Right renal pelvis (tissue), 4 donors: ENCODE measurements at places on chromosomes 16 and 17. TPM values are rescaled to one million over a fixed set of nuclear protein-coding genes. Genes with fewer than 3 reads are reported as not detected.

DNA sequence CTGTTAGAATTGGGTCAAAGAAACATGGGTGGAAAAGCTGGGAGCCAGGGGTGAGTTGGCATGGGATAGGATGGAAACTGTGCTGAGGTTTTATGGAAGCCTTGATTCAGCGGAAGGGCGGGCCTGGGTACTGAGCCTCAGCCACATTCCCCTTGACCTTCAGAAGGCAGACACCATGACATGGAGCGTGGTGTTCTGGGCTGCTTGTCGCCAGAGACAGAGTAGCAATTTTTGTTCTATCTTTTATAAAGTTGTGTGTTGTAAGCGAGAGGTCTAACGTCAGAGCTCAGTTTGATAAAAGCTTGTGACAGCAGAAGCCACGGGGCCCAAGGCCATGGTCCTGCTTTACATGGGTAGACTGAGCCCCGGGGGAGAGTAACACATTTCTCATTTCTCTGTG lies 50.2 kb downstream of the SLC47A1 start:
- no peak for DNase-seq

- no peak for DNase-seq
Measured at GRCh38 chr16:8877894-8878522, 4.1 kb upstream of the LITAFD start.

The TOM1L1 gene
- polyA plus RNA-seq, result 109 TPM

DNA sequence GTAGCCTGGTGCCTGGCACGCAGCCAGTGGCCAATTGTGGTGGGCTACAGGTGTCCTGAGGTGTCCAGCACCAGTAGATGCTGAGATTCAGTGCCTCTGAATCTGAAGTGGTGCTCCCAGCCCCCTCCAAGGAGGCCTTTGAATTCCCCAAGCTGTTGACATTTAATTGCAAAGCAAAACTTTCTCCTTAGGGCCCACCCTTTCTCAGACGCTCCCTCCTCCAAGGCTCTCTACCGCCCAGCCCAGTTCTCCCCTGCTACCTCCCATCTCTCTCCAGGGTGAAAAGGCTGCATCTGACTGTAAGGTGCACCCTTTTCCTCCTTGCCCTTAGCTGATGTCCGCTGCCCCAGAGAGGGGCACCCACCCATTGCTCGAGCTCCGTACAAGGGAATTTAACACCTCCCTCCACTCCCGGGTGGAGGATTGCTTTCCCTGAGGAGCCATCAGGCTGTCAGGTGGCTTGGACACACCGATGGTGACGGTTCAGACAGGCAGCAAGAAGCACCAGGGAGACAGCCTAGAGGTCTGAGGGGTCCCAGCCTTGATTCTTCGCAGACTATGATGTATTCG lies 1.7 kb downstream of the BEAN1 start:
- DNase-seq, result no peak

GRCh38 chr16:49617016-49617629 lies 238.8 kb downstream of the ZNF423 start:
- DNase-seq, result no peak

The CCL18 gene
- not detected for polyA plus RNA-seq

DNA sequence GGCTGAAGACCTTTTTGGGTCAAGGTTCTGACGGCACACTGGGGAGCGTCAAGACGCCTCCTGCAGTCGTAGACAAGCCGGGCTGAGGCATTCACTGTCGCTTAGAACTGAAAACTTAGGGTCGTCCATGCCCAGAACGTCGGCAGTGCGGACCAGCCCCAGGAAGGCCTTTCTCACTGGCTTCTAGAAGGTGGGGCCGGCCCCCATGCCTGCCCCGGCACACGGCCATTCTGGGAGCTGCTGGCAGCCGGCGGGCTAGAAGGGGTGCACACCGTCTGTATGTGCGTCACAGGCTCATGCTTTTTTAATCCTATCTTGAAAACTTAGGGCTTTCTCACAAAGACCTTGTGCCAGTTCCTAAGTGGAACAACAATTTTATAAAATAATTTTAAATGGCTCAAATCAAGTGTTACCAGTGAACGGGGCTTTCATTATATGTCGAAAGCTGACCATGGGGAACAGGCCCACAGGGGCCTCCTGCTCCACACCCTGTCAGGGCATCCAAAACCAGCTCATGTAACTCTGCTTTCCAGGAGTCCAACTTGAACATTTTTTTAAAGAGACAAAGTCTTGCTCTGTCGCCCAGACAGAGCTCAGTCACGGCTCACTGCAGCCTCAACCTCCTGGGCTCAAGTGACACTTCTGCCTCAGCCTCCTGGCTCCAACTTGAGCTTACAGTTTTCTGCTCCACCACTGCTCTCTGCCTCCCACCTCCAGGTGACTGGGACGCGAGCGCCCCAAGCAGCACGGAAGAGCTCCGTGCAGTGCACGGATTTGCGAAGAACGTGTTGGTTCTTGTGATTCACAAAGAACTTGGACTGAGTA lies 111.2 kb downstream of the ANKRD11 start:
- no peak for DNase-seq

DNA sequence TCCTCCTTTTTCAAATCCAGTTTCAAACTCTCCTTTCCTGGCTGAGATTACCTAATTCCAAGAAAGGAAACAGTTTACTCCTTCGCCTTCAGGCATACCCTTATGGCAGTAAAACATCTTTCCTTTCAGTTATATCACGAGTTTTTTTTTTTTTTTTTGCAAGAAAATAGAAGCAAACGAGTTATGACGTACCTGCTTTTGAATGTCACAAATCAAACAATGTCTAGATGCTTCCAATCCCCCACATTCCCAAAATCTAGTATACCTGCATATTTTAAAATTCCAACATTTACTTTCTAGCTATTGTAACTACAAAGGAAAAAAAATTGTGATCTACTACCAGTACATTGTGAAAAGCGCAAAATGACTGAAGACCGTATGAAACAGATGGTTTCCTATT lies 28.9 kb downstream of the GSPT1 start:
- no peak for DNase-seq

DNA sequence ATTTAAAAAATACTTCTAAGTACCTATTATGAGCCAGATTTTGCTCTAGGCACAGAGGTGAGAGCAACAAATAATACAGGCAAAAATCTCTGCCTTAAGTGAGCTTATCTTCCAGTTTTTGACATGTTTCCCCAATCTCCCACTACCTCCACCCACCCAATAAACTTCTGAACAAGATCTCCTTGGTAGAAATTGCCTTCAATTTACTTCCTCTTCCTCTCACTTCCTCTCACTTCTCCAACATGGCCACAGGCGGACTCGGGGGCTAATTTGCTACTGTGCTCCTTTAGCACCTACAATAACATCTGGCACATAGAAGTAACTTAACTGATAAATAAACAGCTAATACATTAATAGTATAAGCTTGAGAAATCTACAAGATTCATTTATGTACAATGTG lies 82.6 kb downstream of the CACNG1 start:
- no peak for DNase-seq

The DRC3 gene
- 13.1 TPM for polyA plus RNA-seq

- DNase-seq, result no peak
Measured at GRCh38 chr17:62780951-62781350, 27.2 kb downstream of the MARCHF10 start.

The RNPS1 gene
- polyA plus RNA-seq, result 184 TPM

The ZFPM1 gene
- 5.3 TPM for polyA plus RNA-seq

The KRT25 gene
- polyA plus RNA-seq, result not detected

GRCh38 chr17:57050306-57050705 lies 34.7 kb upstream of the AKAP1 start:
- DNase-seq, result no peak

The IL4R gene
- 18.2 TPM for polyA plus RNA-seq

The MEOX1 gene
- 15.1 TPM for polyA plus RNA-seq

The TBC1D3I gene
- polyA plus RNA-seq, result 0.52 TPM

GRCh38 chr16:87464691-87465300 lies 28.0 kb downstream of the ZCCHC14 start:
- no peak for DNase-seq

DNA sequence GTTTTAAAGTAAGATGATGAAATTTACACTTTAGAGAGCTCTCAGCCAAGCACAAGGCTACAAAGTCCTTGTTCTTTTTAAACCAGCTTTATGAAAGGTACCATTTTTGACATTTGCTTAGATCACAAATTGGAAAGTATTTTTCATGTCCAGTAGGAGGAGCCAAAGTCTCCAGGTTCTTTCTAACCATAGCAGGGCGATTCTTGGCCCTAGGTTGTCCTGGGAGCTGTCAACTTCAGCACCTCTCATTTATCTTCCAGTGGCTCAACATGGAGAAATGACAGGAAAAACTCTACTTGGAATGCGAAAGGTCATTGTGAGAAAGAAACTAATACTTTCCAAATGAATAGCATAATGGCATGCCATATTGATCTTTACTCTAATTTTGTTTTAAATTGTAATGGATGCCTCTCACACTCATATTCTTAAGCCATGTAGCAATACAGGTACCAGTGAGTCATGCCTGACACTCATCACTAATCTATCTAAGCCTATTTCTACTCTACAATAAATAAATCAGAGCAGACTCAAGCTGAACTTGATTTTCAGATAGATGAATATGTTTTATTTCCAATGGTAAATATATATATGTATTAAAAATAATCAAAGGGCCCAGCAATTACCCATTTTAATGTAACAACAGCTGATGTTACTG lies 919.1 kb upstream of the EEF2KMT start:
- peak; percentile 38 for DNase-seq

The ACAP1 gene
- polyA plus RNA-seq, result 5.8 TPM

DNA sequence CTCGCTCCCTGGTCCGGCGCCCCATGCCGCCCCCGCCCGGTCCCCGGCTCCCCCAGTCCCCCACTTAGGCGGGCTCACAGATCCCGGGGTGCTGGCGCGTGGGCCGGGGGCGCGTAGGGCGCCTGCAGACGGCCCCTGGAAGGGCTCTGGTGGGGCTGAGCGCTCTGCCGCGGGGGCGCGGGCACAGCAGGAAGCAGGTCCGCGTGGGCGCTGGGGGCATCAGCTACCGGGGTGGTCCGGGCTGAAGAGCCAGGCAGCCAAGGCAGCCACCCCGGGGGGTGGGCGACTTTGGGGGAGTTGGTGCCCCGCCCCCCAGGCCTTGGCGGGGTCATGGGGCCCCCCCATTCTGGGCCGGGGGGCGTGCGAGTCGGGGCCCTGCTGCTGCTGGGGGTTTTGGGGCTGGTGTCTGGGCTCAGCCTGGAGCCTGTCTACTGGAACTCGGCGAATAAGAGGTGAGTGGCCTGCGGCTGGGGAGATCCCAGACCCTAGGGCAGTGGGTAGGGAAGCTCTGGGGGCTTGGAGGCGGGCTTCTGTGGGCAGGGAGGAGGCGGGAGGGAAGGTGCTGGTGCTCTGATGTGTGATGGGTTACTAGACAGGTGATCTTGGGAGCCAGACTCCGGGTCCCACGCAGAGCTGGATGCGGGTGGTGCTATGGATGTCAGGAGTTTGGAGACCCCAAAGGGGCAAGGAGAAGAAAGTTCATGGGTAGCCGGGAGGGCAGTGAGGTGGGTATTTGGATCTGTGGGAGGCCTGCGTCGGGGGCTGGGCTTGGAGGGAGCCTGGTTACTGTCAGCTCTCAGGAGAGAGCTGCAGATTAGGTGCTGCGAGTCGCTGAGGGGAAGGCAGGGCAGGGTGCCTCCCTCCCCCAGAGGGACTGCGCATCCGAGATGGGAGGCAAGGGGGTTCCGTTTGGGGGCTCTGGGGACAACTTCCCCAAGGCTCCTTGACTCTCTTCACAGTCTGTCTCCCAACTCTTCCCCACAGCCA lies 560 bp downstream of the EFNB3 start:
- no peak for DNase-seq

GRCh38 chr16:70592106-70592571 lies 54.2 kb upstream of the IL34 start:
- DNase-seq, result no peak

The MRPL28 gene
- 92.6 TPM for polyA plus RNA-seq

The PRKCB gene
- polyA plus RNA-seq, result 3.6 TPM

DNA sequence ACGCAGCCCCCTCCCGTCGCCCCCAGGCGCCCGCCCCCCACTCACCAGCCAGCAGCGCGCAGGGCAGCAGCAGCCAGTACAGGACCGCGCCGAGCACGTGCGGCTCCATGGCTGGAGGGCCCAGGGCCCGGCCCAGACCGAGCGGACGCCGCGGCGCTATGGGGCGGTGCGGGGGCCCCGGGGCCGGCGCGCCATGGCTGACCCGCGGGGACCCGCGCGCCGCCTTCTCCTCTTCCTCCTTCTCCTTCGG lies 239 bp downstream of the PIEZO1 start:
- DNase-seq, result no peak

The MT1M gene
- not detected for polyA plus RNA-seq

- DNase-seq, result no peak
Measured at GRCh38 chr17:78395155-78395554, 16.7 kb downstream of the PGS1 start.

DNA sequence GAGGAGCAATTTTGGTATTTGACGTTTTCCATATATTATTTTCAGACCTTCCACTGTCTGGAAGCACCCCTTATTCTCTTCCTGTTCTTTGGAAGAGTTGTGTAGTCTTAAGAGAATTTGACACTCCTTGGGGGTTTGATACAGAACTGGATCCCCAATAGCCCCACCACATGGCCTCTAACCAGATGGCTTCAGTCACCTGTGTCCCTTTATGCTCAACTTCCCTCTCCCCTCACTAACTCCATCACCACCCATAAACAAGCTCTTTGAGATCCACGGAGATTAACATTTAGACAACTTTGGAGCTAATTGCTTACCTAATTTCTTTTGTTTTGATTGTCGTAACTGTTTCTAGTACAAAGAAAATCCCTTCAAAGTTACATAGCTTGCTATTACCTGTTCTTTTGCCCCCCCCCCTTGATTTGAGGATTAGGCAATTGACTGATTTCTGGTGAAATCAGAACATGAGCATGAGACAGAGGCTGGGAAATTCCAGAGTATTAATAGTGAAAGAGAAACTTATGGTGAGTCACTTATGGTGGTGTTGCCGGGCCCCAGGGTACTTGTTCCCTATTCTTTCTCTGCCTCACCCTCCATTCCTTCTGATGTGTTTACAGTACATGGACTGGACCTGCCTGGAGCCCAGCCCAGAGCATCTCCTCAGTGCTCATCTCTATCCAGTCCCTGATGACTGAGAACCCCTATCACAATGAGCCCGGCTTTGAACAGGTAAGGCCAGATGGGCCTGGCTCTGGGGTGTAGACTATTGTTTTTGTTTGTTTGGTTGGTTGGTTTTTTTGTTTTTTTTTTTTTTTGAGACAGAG lies 7.5 kb downstream of the UBE2Z start:
- no peak for DNase-seq

DNA sequence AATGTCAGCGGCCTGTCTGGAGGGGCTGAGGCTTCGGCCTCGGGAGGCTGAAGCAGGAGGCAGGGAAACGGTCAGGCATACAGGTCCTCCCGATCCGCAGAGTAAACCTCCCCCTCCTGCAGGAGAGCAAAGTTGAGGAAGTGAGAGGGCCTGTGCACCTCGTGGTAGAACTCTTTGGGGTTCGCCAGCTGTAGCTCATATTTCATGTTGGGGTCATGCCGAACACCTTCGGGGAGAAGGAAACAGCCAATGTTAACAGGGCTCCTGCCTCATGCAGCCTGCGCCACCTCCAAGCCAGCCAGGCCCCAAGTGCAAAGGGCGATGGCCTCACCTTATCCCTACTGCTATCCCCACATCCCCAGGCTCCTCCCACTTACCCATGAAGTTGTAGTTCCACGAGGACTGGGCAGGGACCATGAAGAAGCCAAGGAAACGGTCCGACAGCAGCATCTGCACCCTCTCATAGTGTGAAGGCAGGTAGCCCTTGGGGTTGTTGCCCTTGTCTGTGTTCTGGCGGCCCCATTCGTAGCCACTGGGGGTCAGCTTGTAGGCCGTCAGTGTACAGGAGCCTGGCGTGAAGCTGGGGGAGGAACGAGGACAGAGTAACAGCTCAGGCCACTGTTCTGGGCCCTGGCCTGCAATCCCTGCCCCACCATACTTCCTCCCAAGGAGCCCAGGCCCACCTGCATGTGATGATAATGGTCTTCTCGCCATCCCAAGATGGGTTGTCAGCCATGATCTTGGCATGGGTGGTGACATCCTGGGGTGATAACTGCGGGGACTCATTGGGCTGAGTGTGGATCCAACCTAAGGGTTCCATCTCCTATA lies 1.3 kb upstream of the RILP start:
- DNase-seq, result no peak

The RND2 gene
- 3.5 TPM for polyA plus RNA-seq
